ENCODE measurements at places on chromosomes 16 and 17. TPM values are rescaled to one million over a fixed set of nuclear protein-coding genes. Genes with fewer than 3 reads are reported as not detected.

Gene ACLY
- 445 TPM for total RNA-seq

Gene OTOP3
- total RNA-seq = not detected

Gene CD68
- total RNA-seq = 27.7 TPM

Gene PHKB
- total RNA-seq = 20.7 TPM

Gene ACSM2B
- total RNA-seq = not detected

Gene SBK1
- total RNA-seq = under 0.01 TPM

Gene C16orf95
- 2.5 TPM for total RNA-seq

Gene FBXL16
- 0.45 TPM for total RNA-seq

Gene SCRN2
- 15.5 TPM for total RNA-seq

Gene SAMD14
- 1.0 TPM for total RNA-seq

Gene EVPLL
- not detected for total RNA-seq

Gene CDH16
- total RNA-seq = not detected

Gene ASGR2
- total RNA-seq = not detected

Gene PRR11
- 66.4 TPM for total RNA-seq

Gene TBX21
- total RNA-seq = not detected

Gene PIGQ
- 29.1 TPM for total RNA-seq

Gene SLC6A4
- not detected for total RNA-seq

Gene ZFPM1
- 0.59 TPM for total RNA-seq

Gene GRAP
- total RNA-seq = not detected

Gene CDH5
- not detected for total RNA-seq

Gene TEX19
- not detected for total RNA-seq

Gene MAPT
- total RNA-seq = under 0.01 TPM

Gene HASPIN
- 9.7 TPM for total RNA-seq

Gene KRTAP9-8
- total RNA-seq = not detected

Gene ZDHHC1
- total RNA-seq = 4.6 TPM

Gene KRTAP4-5
- total RNA-seq = not detected

Gene SLFN11
- 57.3 TPM for total RNA-seq

Gene RASL10B
- total RNA-seq = 5.1 TPM

Gene ZNF287
- 6.2 TPM for total RNA-seq

Gene ADAP2
- 2.7 TPM for total RNA-seq

Gene TEX14
- total RNA-seq = not detected

Gene C17orf67
- 1.3 TPM for total RNA-seq

Gene DPEP2
- not detected for total RNA-seq

Gene STUB1
- total RNA-seq = 221 TPM

Gene SUPT6H
- total RNA-seq = 17.8 TPM

Gene KRT15
- 0.67 TPM for total RNA-seq

Gene RRAD
- total RNA-seq = 7.6 TPM

Gene GPR139
- not detected for total RNA-seq

Gene PKMYT1
- 47.6 TPM for total RNA-seq

Gene MYH2
- total RNA-seq = not detected

Gene C17orf107
- 2.5 TPM for total RNA-seq

Gene SLC12A3
- not detected for total RNA-seq

Gene ZPBP2
- not detected for total RNA-seq

Gene MC1R
- total RNA-seq = 3.7 TPM

Gene SERPINF2
- not detected for total RNA-seq

Gene OR1E1
- not detected for total RNA-seq

Measured in bronchus fibroblast of lung (primary cell).